ENCODE measurements at places on chromosomes 3 and 15.
A peak's percentile ranks its signal among the peaks of the same experiment; 100 is the strongest.

- no peak for DNase-seq
Measured at GRCh38 chr15:48522123-48522522, 123.4 kb downstream of the FBN1 start.

- DNase-seq = peak; percentile 40
Measured at GRCh38 chr3:16349986-16350596, 85.1 kb downstream of the OXNAD1 start.

DNA sequence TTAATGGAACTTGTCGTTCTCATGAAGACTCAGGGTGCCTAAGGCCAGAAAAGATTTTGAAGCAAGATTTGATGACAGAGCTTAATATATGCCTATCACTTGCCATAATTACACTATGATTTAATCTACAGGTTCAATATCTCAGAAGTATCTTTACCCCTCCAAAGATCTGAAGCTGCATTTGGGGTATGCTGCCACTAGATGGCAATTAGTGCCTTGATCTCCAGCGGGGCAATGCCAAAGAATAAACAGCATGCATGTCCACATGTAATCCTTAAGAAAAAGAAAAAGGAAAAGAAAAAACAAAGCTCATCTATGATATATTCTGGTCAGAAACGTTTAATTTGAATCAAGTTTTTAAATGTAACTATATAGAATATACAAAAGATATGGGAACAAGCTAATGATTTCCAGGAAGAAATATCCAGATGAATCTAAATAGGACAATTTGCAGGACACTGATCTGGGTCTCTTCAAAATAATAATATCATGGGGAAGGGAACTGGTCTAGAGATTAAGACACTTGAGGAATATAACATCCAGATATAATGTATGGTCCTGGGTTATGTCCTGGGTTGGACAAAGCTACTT lies 55.0 kb upstream of the SOX14 start:
- no peak for DNase-seq

- DNase-seq = no peak
Measured at GRCh38 chr3:107432013-107432515, 54.8 kb downstream of the CCDC54 start.

GRCh38 chr3:56630966-56631365 lies 52.1 kb downstream of the TASOR start:
- DNase-seq = no peak

GRCh38 chr3:151171145-151171757 lies 31.8 kb downstream of the GPR171 start:
- DNase-seq = no peak

GRCh38 chr15:78085928-78086327 lies 6.4 kb upstream of the SH2D7 start:
- peak; percentile 94 for DNase-seq

Measured in fibroblast of skin of left biceps (primary cell).